ENCODE measurements at places on chromosomes 2 and 18.

DNA sequence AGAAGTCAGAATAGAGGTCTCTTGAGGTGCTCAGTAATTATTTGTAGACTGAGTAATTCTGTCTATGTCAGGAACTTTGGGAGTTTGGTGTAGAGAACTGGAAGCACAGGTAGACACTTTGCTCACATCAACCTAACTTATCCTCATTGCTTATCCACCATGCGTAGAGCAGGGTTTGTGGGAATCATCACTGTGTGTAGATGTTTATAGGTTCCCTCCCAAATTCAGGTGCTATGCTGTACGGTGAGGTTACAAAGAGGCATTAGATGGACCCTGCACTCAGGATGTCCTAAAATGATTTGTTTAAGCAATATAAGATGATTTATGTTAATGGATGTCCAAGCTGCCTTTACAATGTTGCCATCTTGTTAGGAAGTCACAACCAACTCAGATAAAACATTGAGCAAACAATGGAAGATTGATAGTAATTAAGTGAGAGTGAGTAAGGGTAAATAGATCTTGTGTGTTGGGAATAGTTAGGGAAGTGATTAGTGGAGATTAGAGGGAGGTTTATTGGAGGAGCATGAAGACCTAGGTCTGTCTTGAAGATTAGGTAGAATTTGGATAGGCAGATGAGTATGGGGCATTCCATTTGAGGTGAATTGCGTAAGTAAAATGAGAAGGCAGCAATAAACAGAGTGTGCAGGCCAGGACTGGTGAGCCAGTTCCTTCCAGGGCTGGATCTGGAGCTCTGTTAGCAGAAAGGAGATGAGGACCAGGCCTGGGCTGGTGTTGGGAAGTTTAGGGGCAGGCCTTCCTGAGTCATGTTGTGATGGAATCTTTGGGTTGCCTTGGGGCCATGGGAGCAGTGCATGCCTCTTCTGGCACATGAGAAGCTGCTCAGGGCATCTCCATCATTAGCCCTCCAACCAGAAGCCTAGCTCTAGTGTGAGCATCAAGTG is 12.1 kb downstream of the EPAS1 start:
- DNase-seq = peak; percentile 57

DNA sequence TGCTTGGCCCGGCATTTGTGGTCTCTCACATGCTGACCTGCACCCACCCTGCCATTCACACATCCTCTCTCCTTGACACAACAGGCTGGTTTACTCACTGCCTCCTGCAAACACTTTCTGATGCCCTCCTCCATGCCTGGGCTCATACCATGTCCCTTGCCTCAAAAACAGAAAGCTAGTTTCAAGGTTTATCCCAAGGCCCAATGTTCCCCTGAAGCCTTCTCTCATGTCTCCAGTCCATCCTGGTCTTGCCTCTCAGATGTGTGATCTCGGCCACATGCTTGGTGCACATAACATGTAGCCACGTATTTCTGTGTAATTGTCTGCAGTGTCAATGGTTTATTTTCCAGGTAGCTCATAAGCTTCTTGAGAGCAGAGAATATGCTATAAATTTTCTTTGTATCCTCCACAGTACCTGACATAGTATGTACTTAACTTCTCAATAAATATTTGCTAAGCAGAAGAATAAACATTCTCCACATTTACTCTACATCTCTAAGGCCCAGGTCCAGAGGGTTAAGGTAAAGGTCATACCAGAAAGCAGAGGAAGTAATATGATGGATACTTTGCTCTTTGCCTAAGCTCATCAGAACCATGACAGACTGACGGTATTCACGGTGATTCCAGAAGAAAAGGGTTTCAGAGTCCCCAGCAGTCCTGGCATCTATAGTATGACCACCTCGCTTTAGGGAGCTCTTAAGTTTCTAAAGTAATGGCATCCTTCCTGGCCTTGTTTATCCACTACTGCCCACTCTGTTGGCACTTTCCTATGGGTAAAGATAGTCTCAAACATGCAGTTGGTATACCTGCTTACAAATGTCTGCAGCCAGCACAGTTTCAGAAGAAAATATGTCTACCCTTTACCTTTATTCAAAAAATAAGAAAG is 163.4 kb upstream of the ZFP36L2 start:
- no peak for DNase-seq

DNA sequence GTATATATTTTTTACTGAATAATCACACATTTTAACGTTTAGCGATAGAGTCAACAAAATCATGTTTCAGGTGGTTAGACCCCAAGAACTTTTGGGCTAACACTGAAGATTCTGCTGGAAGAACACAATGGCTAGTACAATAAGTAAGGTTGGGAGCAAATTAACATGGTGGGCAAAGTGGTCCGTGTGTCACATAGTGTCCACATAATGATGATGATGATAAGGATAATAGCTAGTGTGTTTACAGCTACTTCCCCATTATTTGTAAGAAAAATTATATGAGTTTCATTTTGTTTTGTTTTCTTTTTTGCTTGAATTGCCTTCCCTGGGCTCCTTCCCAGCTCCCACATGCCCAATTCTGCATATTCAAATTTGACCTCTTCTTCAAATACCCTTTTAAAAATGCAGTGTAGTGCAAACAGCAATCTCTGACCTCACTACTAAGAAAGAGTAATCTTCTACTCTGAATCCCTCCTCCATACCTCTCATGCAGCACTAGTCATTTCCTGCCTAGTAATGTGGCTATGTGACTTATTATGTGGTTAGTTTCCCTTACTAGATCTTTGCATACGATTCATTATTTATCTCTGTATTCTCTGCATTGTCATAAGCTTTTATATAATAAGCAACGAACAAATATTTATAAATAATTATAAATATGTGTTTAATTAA is 16.9 kb upstream of the VPS54 start:
- DNase-seq = peak; percentile 50

GRCh38 chr2:60051991-60052390 is 501.5 kb downstream of the BCL11A start:
- DNase-seq = no peak
